ENCODE measurements at places on chromosomes 7 and 10.

DNA sequence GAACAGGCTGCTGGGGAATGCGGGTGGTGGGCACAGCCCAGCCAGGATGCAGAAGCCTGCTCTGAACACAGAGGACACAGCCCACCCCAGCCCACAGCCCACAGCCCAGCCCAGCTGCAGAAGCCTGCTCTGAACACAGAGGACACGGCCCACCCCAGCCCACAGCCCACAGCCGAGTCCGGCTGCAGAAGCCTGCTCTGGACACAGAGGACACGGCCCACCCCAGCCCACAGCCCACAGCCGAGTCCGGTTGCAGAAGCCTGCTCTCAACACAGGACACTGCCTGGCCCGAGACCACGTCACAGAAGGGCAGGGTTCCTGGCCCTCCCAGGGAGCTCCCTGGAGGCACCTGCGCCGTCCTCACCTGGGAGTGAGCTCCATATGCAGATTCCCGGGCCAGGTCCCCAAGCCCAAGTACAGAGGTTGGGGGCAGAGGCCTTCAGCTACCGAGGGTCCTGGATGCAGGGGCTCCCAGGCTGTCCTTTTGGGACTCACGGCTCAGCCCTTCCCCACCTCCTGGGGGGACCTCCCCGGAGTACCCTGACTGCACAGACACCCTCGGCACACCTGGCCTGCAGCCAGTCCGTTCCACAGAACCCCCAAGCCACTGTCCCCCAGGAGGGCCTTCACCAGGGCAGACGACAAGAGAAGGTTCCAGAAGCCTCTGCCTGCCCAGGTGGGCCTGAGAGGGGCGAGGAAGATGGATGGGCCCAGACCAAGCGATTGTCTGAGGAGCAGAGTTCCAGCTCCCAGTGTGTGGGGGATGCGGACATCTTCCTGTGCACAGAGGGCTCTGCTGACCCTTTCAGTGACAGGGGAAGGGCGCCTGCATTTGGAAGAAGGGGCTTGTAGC lies 23.7 kb upstream of the FOXL3 start:
- DNase-seq = no peak

DNA sequence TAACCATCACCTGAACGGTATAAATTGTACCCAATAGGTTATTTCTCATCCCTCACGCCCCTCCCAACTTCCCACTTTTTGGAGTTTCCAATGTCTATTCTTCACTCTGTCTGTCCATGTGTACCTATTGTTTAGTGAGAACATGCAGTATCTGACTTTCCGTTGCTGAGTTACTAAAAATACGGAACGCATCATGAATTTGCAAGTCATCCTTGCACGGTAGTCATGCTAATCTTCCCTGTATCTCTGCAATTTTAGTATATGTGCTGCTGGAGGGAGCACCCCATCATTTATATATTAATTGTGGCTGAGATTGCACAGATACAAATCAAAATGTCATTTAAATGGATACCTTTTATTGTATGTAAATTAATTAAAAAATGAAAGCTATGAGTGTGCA lies 75.7 kb upstream of the SFMBT2 start:
- DNase-seq = no peak

DNA sequence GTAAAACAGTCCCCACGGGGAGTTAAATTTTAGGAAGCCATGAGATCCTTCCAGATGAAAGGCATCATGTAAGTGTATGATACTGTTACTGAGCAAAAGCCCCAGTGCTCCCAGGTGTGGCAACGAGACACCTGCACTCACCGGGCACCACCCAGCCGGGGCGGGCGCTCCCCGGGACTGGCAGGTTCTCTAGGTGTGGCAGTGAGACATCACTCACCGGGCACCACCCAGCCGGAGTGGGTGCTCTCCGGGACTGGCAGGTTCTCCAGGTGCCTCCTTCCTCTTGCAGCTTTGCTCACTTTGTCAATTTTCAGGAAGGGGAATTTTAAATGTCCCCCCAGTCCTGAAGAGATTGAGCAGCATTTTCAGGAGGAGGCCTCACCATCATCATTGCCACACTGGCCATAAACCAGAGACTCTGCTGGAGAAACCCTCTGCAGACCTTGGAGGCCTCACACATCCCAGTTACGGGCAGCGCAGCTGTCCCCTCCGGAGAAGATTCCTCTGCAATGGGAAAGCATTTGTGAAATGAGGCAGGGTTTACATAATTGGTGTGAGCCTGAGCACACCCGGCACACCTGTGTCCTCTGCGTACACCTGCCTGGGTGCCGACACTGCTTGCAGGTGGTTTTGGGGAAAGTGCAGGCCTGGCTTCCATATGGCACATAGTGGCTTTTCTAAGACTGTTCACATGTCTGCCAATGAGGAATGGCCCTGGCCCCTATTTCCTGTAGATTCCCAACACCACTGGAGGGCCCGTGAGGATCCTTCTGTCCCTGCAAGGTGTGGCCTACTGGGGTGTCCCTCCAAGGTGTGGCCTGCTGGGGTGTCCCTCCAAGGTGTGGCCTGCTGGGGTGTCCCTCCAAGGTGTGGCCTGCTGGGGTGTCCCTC lies 191.4 kb downstream of the EBF3 start:
- DNase-seq = no peak

GRCh38 chr10:97000487-97001182 lies 168.5 kb downstream of the LCOR start:
- DNase-seq = no peak

GRCh38 chr10:123194056-123194455 lies 39.9 kb downstream of the BUB3 start:
- no peak for DNase-seq

DNA sequence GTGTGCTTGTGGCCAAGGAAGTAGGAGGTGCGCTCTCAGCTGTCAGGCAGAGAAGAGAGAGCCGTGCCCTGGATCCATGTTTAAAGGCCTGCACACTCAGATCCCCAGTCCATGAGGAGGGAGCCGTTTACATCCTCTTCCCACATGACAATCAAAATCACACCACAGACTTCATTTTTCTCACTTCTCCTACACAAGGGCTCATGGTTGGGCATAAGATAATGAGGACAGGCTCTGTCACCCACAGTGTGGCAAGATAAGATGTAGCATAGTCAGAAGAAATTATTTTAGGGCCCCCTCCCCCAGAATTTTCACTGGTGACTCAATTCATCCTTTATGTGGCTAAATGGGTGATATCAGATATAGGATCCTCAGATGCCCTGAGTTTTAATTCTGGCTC lies 35.9 kb upstream of the INHBA start:
- DNase-seq = no peak

DNA sequence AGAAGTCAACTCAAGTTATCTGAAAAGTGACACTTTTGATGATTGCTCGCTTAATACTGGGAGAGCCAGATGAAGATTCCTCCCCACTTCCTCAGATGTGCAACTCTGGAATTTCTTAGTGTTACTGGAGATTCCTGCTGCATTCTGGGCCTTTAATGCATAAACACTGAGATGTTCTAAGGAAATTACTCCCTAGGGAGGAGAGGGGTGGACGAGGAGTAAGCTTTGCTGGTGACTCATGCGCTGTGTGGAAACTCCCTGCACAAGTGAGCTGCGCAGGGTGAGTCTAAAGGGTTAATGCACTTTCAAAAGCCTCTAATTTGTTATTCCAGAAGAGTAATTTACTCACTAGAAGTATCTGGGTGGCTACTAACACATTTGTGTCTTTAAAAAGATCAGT lies 46.3 kb downstream of the EGFR start:
- peak; percentile 98 for DNase-seq

GRCh38 chr7:132557489-132558044 lies 18.7 kb downstream of the PLXNA4 start:
- DNase-seq = no peak

DNA sequence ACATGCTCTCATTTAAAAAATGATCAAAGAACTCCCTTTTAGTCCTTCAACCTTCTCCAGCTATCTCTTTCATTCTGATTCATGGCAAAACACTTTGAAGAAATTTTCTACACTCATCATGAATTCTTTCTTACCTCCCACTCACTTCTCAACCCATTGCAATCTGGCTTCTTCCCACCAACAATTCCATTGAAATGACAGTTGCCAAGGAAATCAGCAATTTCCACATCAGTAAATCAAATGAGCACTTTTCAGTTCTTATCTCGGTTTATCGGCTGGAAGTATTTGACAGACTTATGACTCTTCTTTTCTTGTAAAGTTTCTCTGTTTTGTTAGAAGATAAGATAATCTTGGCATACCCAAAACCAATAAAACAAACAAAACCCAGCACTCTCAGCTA lies 99.1 kb upstream of the CACNA2D1 start:
- DNase-seq = no peak

GRCh38 chr7:158016180-158017097 lies 571.2 kb downstream of the PTPRN2 start:
- DNase-seq = no peak

DNA sequence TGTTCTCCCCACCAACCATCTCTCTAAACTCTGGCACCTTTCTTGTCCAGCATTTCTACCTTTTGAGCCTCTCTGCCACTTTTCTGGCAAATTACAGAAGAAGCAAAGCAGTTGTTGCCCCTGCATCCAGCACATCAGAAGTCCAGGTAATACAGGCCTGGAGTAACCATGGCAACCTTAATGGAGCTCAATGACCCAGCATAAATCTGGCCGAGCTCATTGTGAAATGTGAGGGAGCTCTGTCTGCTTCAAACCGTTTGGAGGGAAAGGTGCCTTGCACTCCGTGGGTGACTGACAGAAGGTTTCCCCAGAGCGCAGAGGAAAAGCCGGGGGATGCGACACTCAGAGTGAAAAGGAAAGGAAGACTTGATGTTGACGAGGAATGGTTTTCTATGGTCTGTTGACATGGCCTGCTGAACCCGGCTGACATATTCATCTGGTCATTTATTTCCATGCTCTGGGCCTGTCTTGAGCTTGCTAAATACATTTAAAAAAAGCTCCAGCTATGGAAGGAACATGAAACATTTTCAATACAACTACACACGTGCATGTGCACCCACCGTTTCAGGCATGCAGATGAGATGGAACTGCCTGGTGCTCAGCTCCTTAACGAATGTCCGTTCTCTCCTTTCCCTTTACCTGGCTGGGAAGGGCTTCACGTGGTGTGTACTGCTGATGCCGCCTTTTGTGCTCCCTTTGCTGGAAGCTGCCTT lies 74.9 kb downstream of the ADRA2A start:
- DNase-seq = no peak

- DNase-seq = no peak
These were observed 93.0 kb downstream of the EXOC4 start for GRCh38 chr7:133345690-133346421.

GRCh38 chr7:47659664-47660462 lies 78.0 kb upstream of the TNS3 start:
- no peak for DNase-seq

DNA sequence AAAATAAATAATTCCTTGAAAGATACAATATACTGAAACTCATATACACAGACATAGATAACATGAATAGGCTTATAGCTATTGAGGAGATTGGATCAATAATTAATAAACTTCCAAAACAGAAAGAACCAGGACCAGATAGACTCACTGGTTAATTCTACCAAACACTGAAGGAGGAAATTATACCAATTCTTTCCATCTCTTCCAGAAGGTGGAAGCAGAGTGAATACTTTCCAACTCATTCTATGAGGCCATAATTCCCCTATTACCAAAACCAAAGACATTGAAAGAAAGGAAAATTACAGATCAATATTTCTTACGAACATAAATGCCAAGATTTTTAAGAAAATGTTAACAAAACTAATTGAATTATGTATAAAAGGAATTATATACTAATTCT lies 624.8 kb upstream of the LRRTM3 start:
- no peak for DNase-seq

GRCh38 chr10:124145109-124145870 lies 51.9 kb upstream of the CHST15 start:
- DNase-seq = peak; percentile 92

- DNase-seq = no peak
These were observed 574 bp downstream of the MARCHF5 start for GRCh38 chr10:92291616-92291865.

- DNase-seq = peak; percentile 21
These were observed 521 bp upstream of the NYAP1 start for GRCh38 chr7:100483090-100483721.
